ENCODE measurements at places on chromosomes 4 and X.
A peak's percentile ranks its signal among the peaks of the same experiment; 100 is the strongest.

DNA sequence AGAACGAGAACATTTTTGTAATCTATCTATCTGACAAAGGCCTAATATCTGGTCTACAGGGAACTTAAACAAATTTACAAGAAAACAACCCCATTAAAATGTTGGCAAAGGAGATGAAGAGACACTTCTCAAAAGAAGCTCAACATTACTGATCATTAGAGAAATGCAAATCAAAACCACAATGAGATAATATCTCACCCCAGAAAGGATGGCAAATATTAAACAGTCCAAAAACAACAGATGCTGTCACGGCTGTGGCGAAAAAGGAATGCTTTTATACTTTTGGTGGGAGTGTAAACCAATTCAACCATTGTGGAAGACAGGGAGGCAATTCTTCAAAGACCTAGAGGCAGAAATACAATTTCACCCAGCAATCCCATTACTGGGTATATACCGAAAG is 2284.8 kb downstream of the ARAP2 start:
- no peak for DNase-seq

DNA sequence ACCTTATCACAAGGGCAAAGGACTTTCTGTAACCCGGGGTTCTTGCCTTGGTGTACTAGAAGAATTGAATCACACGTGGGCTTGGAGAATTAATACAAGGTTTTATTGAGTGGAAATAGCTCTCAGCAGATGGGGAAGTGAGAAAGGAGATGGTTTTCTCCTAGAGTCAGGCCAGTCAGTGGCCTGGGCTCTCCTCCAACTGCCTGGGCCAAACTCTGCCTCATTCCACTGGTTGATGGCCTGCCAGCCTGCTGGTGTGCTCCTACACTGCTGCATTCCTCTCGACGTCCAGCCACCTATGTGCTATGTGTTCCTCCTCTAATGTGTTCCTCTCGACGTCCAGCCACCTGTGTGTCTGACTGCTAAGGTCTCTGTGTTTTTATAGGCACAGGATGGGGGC is 35.3 kb upstream of the SPIN2A start:
- no peak for DNase-seq

GRCh38 chrX:29640106-29640505 is 575.3 kb upstream of the MAGEB2 start:
- DNase-seq: no peak

DNA sequence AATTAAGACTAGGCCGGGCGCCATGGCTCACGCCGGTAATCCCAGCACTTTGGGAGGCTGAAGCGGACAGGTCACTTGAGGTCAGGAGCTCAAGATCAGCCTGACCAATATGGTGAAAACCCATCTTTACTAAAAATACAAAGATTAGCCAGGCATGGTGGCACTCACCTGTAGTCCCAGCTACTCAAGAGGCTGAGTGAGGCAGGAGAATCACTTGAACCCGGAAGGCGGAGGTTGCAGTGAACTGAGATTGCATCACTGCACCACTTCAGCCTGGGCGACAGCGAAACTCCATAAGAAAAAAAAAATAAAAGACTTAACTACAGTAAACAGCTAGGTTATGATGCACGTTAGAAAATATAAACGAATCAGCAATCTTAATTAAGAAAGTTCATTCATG is 216.0 kb upstream of the TEX13C start:
- DNase-seq: no peak

- DNase-seq: no peak
Observed at GRCh38 chrX:133294126-133294525, 76.0 kb upstream of the TFDP3 start.

DNA sequence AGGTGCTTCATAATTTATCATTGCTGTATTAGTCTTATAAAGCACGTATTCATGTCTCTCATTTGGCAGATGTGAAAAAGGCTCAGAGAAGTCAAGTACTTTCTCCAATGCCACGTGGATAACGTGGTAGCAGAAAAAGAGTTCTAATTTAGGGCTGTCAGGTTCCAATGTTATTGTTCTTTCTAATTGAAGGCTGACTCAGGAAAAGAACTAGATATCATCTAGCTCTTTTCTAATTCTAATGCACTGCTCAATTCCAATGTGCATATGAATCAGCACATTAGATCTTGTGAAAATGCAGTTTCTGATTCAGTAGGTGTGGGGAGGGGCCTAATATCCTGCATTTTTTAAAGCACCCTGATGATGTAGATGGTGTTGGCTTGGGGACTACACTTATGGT is 22.8 kb downstream of the AGA start:
- no peak for DNase-seq

DNA sequence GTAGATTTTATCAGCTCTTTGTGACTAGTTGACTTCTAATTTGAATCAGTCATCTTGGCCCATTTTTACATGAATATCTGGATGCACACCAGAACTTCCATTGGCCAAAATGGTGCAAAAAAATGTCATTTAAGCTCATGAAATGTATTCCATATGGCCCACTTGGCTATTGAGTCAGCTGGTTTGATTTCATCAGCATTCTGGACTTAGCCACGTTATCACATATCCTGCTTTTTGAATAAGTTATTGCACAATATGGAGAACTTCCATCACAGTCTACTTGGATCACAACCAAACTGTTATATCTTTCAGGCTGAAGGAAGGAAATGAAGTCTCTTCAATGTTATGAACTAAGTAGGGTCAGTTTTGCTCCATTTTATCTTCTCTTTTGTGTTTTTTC is 640.6 kb downstream of the PCDH7 start:
- no peak for DNase-seq

DNA sequence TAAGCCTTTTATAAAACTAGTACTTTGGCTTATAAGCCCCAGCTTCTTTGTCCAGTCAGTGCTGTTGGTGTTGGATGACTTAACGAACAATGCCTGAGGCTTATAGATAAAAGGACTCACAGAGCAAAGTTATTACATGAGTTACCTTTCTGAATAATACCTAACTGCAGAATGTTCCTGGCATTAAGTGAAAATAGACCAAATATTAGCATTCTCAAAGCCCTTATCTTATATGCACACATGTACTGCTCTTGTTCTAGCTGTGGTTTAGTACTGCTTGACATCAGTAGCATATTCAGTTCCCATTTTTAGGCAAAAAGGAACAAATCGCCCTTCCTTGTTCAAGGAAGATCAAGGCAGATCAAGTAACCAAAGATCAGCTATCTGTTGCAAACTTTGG is 131.6 kb downstream of the ZNF330 start:
- no peak for DNase-seq

DNA sequence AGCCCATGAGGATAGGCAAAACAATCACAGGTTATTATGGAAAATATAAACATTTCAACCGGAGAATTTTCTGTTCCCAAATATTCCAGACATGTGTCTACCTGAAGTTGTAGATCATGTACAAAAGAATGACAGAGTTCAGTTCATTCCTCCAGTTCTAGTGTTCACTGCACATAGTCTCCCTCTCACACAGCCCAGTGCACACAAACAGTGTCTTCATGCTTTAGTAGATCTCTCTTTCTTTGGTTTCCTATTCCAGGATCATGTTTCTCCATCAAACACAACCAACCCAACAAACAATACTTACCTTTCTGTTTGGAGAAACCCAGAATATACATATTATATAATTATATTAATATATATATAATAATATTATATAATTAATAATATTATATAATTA is 671.9 kb downstream of the TRIML1 start:
- no peak for DNase-seq

- no peak for DNase-seq
Observed at GRCh38 chrX:69185141-69185540, 19.9 kb upstream of the PJA1 start.

GRCh38 chrX:55451141-55451540 is 786 bp upstream of the MAGEH1 start:
- DNase-seq: no peak

DNA sequence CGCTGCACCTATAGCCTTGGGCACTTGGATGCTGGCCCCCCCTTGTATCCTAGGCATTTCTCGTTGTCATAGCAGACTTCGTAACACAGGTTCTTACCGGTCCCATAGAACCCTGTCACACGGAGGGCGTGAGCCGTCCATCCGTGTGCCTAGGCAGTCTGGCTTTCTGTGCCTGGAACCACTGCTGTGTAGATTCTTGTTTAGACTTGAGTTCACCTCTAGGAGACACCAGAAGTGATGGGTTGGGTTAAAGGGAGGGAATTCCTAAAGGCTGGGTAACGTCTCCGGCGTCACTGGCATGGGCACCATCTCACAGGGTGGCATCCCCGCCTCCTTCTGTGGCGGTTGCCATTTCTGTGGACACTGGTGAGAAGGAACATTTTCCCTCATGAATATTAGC is 13.5 kb upstream of the NKX1-1 start:
- no peak for DNase-seq

DNA sequence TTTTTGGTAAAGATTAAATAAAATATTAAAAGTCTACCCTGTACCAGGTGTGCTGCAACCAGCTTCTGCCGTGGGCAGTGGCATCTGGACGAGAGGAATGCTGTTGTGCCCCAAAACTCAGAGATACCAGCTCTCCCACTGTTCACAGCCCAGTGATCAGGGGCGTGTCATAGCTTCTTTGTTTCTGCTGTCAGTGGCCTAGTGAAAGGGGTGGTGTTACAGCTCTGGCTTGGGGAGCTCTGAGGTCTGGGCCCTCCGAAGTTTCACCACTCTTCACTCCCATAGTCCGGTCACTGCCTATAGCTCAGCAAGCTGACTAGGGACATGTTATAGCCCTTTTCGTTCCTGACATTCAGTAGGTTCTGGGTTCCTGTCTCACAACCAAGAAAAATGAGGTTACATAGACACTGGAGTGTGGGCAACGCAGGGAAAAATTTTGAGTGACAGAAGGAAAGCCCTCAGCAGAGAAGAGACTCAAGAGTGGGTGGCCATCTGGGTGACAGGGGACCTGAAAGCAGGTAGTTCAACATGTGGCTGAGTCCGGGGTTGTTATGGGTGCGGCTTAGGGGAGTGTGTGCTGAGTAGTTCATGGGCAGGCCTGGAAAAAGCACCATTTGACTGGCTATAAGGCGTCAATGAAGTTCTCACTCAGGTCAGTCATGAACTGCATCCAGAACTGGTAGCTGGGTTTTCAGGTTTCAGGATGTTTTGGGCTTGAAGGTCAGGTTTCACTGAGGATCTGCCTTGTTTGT is 1184.4 kb upstream of the PABPC4L start:
- DNase-seq: no peak

- no peak for DNase-seq
Observed at GRCh38 chr4:184824776-184825084, 1.0 kb downstream of the ACSL1 start.

DNA sequence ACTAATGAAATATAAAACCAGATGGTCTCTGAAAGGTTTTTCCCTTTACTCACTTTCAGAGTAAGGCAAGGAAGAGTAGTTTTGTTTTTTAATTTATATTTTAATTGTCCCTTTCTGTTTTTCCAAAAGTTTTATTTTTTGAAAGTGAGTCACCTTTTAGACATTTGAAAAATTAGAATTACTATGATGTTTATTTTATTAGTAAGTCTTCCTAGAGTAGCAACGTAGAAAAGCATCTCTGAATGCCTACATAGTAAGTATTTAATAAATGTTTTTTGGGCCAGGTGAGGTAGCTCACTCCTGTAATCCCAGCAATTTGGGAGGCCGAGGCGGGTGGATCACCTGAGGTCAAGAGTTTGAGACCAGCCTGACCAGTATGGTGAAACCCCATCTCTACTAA is 51.1 kb downstream of the TET2 start:
- no peak for DNase-seq

DNA sequence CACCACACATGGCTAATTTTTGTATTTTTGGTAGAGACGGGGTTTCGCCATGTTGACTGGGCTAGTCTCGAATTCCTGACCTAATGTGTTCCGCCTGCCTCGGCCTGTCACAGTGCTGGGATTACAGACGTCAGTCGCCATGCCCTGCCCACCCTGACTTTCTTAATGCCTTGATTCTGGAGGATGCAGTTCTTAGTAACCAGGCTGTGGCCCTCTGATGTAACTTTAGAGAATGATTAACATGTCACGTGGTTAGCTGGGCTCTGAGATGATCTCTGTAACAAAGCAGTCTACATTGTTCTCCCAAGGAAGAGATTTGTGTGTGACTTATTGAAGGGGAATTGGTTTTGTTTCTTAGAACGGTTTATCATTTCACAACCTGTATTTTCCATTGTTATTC is 30.6 kb downstream of the ANK2 start:
- no peak for DNase-seq

DNA sequence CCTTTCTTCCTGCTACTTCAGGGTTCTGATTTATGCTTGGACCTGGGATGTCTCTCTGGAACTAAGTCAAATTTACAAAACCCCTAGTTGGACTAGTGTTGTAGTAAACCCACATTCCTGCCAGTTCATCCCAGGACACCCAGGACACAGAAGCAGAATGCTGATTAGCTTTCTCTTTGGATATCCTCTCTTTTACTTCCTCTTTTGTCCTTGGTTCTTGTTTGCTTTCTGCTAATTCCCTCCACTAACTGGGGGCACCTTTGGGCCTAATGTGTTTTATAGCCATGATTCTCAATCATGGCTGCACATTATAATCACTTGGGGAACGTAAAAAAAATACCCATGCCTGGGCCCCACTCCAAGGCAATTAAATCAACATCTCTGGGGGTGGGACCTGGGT is 42.5 kb downstream of the LANCL3 start:
- no peak for DNase-seq

DNA sequence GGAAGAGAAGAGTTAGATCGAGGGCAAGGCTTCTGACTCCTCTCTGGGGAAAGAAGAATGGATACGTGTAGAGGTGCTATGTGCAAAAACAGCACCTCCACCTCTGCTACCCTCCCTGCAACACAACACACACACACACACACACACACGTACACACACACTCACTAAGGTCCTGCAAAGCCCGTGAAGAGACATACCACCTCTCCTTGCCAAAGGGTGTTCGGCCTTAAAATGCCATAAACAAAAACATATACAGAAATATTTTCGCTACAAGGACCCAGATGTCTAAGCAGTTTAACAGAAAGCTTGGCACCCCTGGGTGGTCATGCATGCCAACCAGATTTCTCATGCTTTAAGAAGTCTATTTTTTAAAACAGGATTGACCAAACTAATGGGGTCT is 1.5 kb downstream of the TIFA start:
- no peak for DNase-seq

GRCh38 chrX:14528629-14529289 is 577 bp upstream of the GLRA2 start:
- peak; percentile 2 for DNase-seq

- no peak for DNase-seq
Observed at GRCh38 chrX:70421618-70422017, 1.5 kb upstream of the GDPD2 start.

GRCh38 chrX:68369559-68369958 is 63.7 kb downstream of the OPHN1 start:
- DNase-seq: no peak

GRCh38 chr4:165489786-165490185 is 111.0 kb downstream of the CPE start:
- no peak for DNase-seq

DNA sequence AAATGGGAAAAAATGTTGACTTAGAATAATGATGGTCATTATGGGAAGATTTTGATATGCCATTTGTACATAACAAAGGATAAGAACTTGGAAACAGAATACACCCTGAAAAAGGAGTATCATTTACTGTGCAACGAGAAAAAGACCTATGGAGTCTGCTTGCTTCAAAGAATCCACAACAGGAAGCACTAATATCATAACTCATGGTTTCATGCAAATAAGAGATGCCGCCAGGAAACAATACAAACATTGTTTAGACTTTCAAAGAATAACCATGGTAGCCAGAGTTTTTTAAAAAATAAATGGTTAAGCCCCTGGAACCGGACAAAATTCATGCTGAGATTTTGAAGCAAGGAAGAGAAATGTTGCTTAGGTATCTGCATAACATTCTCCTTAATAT is 139.9 kb upstream of the ETNPPL start:
- no peak for DNase-seq
